Stimulated activated CD8-positive, alpha-beta memory T cell treated with anti-CD3 and anti-CD28 coated beads, Interleukin-7, amount 100 ng/mL, for 1 hour (primary cell): ENCODE measurements at places on chromosomes 7 and 10.
A peak's percentile ranks its signal among the peaks of the same experiment; 100 is the strongest.

DNA sequence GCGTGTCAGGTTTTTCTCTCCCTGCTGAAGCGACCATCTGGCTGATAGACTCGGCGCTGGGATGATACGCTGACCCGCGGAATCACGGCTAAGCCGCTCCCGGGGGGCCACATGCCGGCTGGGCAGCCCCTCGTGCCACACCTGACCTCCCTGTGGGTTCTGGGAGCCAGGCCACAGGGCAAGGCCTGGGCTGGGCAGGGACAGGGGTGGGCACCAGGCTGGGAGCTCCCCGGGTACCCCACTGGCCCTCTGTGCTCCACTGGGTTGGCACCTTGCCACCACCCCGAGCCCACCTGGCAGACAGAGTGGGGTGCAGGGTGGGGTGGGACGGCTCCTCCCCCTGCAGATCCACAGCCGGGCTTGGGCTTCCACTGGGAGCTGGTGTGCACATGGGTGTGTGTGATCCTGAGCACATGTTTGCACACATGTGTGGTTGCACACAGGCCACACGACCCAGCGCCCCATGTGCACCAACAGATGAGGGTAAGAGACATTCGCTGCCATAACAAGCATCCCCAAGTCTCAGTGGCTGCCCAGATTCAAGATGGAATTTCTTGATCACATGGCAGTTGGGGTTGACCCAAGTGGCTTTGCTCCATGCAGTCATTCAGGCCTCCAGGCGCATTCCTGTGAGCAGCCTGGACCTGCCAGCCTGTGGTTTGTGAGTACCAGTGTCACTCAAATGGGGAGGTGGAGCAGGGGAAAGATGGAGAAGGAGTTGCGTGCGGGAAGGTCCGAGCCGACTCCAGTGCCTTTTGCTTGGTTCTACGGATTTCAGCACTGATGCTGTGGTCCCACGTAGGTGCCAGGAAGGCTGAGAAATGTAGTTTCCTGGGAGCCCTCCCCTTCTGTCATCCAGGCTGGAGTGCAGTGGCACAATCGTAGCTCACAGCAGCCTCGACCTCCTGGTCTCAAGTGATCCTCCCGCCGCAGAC, 79.7 kb downstream of the UNCX start:
- no peak for DNase-seq

- no peak for DNase-seq
These were observed 154.4 kb upstream of the AKR1E2 start for GRCh38 chr10:4671451-4672145.

DNA sequence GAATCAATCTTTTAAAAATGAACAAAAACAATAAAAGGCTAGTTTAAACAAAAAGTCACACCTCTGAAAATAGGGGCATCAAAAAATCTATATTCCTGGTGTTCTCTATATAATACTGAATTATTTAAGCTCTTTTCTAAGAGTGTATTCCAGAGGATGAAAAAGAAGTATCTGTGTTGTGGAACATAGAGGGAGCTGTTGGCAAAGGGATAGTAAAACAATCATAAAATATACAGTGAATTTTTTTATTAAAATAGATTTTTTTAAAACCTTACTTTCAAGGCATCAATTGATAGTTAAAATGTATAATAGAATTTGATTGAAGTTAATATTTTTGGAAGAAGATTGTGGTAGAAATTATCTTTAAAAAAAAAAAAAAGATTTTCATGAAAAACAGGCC, 1409.1 kb upstream of the CELF2 start:
- DNase-seq: no peak

DNA sequence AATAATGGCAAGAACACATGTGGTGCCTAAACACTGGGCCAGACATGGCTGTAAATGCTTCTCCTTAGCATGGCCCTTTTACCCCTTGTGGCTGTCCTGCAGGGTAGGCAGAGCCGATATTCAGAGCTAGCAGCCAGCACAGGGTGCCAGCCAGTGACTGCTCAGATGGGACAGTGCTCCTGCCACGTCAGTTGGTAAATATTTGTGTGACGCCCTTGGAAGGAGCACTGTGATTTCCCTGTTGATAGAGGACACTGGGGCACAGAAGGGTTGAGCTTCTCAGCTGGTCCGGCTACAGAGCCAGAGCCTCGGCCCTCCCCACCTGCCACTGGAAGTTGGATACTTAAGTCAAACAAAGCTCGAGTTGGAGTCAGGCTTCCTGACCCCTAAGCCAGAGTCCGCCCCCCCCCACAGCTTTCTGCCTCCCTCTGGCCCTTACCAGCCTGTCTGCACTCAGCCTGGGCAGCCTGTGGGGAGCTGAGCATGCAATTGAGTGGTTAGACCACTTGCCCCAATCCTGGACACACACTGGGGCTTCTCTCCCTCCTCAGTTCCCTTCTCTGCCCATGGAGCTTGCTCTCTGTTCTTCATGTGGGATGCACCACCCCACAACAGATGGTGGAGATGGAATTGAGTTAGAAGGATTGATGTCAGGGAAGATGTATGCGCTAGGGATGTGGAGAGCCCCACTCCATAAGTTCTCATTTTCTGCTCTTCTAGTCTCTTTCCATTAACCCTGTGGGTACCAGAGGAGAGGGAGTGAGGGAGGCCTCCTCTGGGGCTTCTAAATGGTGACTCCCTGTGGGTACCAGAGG, 350.8 kb downstream of the PLXNA4 start:
- no peak for DNase-seq

DNA sequence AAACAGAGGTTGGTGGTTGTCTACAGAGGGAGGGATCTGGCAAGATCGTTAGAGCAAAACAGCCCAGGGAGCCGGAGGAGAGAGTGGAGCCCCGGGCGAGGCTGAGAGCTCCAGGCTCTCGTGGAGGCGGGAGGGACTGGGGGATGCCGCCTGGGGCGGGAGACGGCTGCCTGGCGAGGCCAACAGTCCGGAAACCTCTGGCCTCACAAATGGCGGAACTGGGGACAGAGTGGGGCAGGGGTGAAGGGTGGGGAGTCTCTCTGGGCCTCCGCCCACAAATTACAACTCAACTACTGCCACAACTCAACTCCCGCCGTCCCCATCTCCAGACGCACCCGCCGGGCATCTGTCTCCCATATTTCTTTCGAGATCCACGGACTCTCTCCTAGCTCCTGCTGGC, 47.7 kb downstream of the CLEC2L start:
- no peak for DNase-seq

DNA sequence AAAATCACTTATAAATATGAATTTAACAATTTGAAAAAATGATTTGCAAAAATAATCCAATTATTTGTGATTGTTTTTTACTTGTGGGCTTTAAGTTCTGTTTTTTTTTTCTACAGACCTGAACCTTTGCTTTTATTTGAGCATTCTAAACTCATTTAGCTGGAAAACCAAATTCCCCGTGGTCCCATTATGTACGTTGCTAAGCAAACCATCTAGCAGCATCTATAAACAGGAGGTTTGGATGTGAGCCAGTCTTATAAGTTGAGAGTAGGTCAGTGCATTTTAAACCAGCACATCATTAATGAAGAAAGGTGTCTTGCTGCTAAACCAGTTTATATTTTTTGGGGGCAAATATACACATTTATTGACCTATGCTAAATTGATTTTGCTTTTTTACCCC, 77.3 kb downstream of the LRRN3 start:
- no peak for DNase-seq

- no peak for DNase-seq
These were observed 127.7 kb downstream of the ATXN7L1 start for GRCh38 chr7:105748701-105749100.

GRCh38 chr10:101291331-101292193, 62.3 kb upstream of the LBX1 start:
- DNase-seq: peak; percentile 14

- no peak for DNase-seq
These were observed 16.5 kb downstream of the PWWP2B start for GRCh38 chr10:132413226-132414205.

- DNase-seq: no peak
These were observed 62.8 kb upstream of the EBF3 start for GRCh38 chr10:130026670-130027456.

GRCh38 chr10:31508882-31509281, 189.9 kb downstream of the ZEB1 start:
- DNase-seq: no peak

DNA sequence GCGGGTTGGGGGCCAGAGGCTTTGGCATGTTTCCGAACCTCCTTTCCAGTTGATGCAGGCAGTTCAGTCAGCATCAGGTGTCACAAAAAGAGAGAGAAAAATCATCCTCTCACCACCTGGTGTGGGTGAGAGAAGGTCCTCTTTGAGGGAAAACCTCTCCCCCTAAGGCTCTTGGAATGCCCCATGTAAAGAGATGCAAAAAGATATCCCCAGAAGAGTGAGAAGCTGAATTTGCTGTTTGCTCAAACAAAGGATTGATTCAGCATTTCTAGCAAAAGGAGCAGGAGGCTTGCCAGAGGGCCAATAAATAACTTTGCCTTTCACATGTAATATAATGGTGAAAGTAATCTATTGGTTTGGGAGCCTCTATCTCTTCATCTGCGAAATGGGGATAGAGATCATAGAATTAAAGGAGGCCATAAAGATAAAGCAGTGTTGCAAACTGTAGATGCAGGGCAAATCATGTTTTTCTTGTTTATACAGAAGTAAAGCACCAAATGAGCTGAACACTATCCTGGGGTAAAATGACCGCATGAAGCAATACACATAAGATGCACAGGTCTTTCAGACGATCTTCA, 425.9 kb downstream of the LRMDA start:
- DNase-seq: no peak

GRCh38 chr7:37323966-37324365, 124.7 kb downstream of the ELMO1 start:
- DNase-seq: no peak

GRCh38 chr7:68694656-68695055, 903.6 kb upstream of the AUTS2 start:
- DNase-seq: no peak

DNA sequence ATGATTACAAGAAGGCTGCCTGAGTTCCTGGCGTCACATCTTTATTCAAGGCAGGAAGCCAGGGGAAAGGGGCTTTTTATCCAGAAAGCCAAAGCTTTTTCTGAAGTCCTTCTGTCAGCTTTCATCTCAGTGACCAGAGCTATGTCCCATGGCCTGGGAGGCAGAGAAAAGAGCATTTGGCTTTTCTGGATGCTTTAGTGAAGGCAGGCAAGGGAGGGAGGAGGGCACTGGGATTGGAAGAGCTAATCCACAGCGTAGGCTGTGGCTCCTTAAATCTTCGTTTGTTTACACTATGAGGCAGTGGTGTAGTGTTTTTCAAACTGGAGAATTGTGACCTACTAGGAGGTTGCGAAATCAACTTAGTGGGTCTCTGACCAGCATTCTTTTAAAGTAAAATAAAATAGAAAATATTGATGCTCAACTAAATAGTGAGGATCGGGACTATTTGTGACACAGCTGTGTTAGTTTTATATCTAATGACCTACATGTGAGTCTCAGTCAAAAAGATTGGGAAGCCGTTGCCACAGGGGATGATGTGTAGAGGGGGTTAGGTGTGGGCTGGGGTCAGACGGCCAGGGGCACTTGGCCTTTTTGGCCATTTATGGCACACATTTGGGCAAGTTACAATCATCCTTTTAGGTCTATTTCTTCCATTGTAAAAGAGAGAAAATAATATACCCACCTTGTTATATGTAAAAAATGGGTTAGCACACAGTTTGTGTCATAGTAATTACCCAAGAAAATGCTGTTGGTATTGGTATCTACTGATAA, 14.1 kb downstream of the CRYGN start:
- DNase-seq: no peak

- DNase-seq: no peak
These were observed 43.0 kb downstream of the LHFPL3 start for GRCh38 chr7:104371216-104371979.

DNA sequence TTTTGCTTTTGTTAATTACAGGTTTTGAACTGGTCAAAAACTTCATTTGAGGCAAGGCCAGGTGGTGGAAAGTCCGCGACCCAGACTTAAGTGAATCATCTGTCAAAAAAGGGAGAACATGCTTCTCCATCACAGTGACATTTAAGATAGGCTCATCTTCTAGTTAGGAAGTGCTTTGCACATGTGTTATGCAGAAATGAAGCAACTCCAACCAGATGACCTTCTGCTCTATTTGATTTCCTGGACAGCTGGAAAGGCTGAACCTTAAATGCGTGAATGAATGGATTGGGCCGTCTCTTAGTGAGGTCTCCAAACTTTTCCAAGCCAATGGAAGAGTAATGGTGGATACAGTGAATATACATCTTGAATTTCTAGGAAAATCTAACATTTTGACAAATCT, 101.6 kb upstream of the FAM13C start:
- DNase-seq: no peak

- no peak for DNase-seq
These were observed 30.3 kb downstream of the PIK3CG start for GRCh38 chr7:106895246-106895864.

DNA sequence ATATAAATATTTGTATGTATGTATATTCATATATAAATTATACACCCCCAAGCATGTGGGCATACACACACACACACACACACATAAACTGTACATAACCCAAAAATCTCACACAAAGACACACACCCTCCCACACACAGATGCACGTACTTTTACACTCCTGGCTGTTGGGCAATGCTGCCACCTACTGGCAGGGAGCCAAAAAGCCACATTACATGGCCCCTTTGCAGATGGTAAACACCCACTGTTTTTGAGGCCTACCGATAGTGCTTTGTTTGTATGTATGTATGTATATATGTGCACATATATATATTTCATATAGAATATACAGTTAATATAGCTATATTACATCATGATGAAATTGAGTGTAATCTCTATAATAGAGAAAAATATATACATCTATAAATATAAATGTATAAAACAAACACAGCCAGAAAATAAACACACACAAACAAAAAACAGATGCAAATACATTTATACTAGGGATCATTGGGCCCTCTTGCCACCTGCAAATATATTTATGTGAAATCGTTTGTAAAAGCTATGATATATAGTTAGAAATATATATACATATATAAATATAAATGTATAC, 120.1 kb upstream of the ACBD5 start:
- peak; percentile 54 for DNase-seq

GRCh38 chr10:13920031-13920430, 333.3 kb downstream of the PRPF18 start:
- no peak for DNase-seq

- no peak for DNase-seq
These were observed 250.7 kb upstream of the MYO3A start for GRCh38 chr10:25683344-25683743.

GRCh38 chr7:74627661-74628411, 29.7 kb upstream of the GTF2I start:
- DNase-seq: no peak

- DNase-seq: no peak
These were observed 9.9 kb upstream of the LIPM start for GRCh38 chr10:88792661-88793060.

- no peak for DNase-seq
These were observed 73.8 kb upstream of the BMPER start for GRCh38 chr7:33831389-33832141.

- no peak for DNase-seq
These were observed 255.5 kb upstream of the C7orf33 start for GRCh38 chr7:148334959-148335577.

GRCh38 chr10:125130916-125131315, 29.4 kb downstream of the CTBP2 start:
- no peak for DNase-seq
